ENCODE measurements at places on chromosomes 1 and 21.

- no peak for DNase-seq
These were observed 78.5 kb downstream of the RUNX1 start for GRCh38 chr21:34970566-34970965.

DNA sequence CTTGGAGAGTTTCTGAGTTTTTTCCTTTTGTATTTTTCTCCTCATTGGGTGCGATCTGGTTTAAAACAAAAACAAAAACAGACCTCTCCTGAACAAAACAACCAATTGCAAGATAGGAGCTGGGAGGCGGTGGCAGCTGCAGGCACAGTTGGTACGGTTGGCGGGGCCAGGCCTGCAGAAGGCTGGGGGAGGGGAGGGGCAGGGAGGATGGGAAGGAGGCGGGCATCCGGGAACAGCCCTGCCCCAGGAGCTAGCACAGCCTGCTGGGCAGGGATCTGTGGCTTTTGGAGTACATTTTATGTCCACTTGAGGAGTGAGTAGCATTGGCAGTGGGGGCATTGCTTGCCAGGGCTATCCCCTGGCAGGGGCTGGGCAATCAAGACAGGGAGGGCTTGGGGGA lies 5.2 kb downstream of the CAPN9 start:
- no peak for DNase-seq

GRCh38 chr1:179761296-179761695 lies 18.2 kb downstream of the FAM163A start:
- no peak for DNase-seq

DNA sequence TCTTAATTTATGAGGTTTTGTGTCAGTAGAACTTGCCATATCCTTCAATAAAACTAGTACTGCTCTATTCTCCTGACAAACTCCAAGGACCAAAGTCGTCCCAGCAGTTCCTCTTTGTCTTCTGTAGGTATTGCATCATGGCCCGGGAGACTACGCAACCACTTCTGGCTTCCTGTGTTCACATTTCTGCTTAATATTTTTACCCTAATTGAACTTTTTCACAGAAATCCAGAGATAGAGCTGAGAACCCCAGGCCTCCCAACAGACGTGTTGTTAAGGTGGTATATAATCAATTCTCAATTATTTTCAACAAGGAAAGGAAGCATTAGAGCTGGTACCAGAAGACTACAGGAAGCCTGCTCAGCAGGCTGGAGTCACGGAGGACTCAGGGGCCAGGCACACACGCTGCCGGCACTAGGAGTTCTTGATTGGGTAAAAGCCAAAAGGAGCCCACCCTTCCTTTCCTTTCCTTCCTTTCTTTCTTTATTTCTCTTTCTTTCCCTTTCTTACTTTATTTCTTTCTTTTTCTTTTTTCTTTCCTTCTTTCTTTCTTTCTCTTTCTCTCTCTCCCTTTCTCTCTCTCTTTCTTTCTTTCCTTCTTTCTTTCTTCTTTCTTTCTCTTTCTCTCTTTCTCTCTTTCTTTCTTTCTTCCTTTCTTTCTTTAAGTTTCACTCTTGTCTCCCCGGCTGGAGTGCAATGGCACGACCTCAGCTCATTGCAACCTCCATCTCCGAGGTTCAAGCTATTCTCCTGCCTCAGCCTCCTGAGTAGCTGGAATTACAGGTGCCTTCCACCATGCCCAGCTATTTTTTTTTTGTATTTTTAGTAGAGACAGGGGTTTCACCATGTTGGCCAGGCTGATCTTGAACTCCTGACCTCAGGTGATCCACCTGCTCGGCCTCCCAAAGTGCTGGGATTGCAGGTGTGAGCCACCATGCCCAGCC lies 173.7 kb downstream of the ZBTB18 start:
- no peak for DNase-seq

DNA sequence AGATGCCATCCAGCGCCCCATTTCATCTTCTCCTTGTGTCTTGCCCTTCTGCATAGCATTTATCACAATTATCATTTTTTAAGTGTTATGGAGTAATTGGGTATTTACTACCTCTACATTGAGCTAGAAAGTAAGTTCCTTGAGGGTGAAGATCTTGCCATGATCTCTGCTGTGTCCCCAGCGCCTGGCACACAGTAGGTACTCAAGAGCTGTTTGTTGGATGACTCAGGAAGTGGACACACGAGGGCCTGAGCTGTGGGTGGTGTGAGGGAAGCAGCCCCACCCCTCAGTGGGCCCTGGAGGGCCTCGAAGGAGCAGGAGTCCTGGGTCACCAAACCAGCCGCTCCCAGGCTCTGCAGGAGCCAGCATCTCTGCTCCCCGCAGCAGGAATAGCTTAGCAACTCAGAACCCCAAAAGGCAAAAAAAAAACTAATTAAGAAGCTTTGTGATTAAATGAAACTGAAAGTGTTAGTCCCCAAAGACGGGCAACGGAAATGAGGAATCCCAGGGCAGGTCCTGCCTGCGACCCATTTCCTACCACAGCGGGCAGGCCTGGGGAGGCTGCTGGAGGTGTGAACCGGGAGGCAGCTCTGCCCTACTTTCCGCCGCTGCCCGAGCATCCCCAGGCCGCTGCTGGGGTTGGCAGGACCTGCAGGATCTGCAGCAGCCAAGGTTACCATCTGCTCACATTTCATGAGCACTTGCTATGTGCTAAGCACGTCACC lies 87.7 kb downstream of the LACTBL1 start:
- no peak for DNase-seq

DNA sequence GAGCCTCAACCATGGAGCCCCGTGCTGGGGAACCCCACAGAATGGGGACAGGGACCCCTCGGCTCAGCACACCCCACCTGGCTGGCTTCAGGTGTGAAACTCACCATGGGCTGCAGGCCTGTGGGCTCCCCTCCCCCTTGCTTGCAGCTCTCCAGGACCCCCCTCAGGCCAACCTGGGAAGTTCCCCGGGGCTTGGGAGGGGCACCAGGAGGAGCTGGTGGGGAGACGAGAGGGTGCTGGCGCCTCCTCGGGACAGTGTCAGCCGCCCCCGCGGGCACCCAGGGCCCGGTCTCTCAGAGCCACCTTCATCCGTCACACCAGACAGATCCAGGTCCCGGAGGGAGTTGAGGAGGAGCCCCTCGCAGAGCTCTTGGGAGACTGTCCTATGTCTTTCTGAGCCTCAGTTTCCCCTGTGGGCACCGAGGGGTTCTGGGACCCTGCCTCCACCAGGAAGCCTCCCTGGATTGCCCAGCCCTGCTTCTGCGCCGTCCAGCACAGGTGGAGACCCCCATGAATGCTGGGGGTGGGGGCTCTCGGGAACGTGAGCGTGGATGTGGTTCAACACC lies 657 bp upstream of the TNFRSF18 start:
- DNase-seq, result no peak

- DNase-seq, result no peak
These were observed 71.3 kb downstream of the GRIK3 start for GRCh38 chr1:36963006-36963405.

DNA sequence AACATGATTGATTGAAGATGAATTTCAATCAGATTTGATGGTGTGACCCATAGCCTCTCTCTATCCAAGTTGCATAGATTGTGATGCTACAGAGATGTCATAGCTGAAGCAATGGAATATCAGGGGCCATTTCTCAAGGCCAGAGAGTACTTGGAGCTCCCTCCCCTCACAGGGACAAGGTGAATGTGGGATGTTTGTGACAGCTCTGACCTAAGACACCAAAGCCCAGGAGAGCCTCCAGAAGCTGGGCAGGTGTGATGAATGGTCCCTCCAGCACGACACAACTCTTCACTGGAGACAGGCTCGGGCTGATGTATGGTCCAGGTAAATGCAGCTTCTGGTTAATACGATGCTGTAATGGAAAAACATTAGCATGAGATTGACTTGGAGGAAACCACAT lies 101.0 kb upstream of the ZC3H12A start:
- DNase-seq, result no peak

- DNase-seq, result no peak
These were observed 31.6 kb upstream of the PPP1R15B start for GRCh38 chr1:204443260-204443619.

GRCh38 chr21:35683664-35684304 lies 376.5 kb downstream of the SETD4 start:
- DNase-seq, result no peak

DNA sequence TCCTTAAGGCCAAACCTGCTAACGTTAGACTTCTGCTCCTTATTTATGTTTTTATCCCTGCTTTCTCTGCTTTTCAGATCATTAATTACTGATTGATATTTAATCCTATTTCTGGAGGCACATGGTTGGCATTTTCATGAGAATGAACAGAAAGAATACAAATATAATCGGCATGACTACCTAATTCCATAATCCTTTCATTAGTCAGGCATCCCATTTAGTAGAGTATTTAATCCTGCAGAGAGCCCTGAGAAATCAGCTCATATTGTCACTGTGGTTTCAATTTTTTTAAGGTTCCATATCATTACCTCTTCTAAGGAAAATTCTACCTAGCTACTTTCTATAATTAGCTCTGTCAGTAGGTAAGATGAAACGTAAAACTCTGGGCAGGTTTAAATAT lies 238.8 kb downstream of the NCAM2 start:
- DNase-seq, result no peak

DNA sequence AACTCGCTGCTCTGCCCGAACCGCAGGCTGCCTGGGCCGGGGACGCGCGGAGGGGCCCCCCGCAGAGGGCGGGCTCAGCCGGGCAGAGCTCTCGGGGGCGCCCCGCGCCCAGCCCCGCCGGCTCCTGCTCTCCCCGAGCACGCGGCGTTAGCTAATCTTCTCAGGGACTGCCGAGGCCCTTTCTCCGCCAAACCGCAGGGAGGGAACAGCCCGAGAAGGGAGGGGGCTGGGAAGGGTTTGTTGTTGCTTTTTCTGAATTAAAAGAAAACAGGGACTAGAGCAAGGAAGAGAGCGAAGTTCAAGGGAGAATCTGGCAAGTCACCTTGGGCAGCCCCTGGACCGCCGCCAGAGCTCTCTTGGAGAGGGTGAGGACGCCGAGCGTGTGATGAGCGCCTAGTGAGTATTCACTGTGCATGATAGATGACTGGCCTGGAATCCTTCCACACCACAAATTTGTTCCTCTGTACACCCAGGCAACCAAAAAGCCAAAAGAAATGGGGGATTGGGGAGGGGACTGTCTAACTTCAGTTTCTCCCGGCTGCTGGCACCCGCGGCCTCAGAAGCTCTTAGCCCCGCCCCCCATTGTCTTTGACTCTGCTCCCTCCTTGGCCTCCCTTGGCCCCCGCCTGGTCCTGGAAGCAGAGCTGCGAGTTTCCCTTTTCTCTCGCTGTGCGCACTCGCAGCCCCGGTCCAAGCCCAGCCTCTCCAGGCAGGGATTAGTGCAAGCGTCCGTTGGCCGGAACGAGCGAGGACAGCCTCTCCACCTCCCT lies 19.7 kb upstream of the LMX1A start:
- DNase-seq, result no peak

DNA sequence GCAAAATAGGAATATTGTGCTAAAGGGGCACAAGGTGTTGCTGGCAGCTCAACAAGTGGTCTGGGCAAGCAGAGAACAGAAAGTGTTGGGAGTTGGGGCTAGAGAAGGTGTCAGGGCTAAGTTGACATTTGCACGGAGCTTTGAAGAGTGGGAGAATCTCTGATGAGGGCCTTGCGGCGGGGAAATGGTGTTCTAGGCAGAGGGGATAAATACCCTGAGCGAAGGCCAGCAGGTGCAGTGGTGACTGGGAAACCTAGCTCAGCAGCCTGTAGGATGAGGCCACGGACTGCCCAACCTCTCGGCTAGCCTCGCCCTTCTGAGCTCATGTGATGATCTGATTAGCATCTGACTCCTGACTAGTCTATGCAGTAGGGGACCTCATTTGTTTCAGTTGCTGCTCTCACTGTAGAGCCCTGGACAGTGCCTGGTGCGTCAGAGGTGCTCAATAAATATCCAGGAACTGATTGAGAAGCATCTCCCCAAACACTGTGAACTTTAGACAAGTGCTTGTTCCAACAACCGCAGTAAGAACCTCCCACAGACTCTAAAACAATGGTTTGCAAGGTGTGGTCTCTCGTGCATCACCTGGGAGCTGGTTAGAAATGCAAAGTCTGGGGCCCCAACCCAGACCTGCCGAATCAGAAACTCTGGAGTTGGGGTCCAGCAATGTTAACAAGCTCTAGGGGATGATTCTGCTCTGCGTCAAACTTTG lies 1.0 kb upstream of the FOXO6 start:
- no peak for DNase-seq

- no peak for DNase-seq
These were observed 42.4 kb upstream of the CDC14A start for GRCh38 chr1:100309863-100310262.

GRCh38 chr1:92211166-92211565 lies 6.5 kb upstream of the C1orf146 start:
- no peak for DNase-seq

DNA sequence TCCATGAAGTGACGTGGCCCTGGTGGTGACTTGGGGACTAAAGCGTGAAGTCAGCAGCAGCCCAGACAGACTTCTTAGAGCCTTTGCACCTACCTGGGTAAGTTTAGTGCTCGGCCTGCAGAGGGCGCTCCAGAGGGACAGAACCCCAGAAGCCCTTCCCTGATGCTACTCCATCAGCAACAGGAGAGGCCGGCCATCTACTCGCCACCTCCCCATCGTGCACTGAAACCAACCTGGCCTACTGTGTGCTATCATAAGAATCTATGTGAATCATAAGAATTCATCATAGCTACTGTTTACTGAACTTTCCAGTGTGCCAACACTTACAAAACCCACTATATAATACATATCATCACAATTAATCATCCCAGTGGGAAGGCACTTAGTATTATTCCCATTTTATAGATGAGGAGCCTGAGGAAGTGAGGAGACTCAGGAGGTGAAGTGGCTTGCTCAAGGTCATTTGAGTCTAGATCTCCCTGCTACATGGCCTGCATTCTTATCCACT lies 7.9 kb upstream of the EDN2 start:
- no peak for DNase-seq

DNA sequence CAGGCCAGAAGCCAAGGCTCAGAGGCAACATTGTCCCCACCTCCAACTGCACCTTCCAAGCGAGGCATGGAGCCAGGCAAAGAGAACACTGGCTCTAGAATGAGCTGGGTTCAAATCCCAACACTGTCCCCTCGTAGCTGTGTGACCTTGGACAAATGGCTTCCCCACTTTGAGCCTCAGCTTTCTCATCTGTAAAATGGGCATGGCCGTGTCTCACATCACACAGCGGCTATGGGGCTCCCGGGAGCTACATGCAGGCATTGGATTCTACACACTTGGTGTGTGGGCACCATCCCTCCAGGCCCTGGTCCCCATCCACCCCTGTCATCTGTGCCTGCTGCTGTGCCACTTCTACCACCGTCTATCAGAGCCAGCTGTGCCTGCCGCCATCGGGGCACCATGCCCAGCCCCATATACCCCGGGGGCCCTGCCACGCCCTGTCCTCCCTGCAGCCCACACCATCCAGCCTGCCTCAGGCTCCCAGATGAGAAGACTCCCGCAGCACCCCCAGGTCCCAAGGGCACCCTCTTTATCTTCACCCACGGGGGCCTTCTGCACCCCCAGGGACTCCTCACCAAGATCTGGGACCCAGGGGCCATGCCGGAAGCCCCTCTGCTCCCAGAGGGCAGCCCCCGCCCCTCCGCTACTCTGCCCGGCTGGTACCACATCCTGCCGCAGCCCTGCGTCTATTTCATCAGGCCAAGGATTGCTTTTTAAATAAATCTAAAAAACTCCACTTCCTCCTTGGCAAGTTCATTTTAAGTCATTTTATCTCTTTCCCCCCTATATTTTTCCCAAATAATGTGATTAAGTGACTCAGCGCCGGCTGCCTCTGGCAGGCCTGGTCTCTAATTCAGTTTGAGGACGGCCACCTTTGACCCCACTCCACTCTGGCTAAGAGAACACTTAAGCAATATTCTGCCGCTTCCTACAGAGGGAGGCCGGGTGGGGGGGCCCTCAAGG lies 107.8 kb upstream of the TARDBP start:
- no peak for DNase-seq
